ENCODE measurements at places on chromosomes 1 and 21. TPM values are rescaled to one million over a fixed set of nuclear protein-coding genes. Genes with fewer than 3 reads are reported as not detected.
A peak's percentile ranks its signal among the peaks of the same experiment; 100 is the strongest.

DNA sequence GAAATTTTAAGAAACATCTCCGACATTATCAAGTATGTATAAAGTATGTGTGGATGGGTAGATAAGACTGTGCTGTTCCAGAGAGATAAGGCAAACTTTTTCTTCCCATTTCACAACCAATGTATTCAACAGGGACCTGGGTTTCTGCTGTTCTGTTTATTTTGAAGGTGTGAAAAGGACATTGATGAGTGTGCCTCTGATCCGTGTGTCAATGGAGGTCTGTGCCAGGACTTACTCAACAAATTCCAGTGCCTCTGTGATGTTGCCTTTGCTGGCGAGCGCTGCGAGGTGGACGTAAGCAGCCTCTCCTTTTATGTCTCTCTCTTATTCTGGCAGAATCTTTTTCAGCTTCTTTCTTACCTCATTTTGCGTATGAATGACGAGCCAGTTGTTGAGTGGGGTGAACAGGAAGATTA lies 174.0 kb downstream of the CRB1 start:
- H3K27me3 ChIP-seq = no peaks in the 10 kb centered on the region
- DNase-seq = peak; percentile 74
- no peak overlapping the region for H3K27ac ChIP-seq
- no peaks in the 10 kb centered on the region for H3K4me1 ChIP-seq

DNA sequence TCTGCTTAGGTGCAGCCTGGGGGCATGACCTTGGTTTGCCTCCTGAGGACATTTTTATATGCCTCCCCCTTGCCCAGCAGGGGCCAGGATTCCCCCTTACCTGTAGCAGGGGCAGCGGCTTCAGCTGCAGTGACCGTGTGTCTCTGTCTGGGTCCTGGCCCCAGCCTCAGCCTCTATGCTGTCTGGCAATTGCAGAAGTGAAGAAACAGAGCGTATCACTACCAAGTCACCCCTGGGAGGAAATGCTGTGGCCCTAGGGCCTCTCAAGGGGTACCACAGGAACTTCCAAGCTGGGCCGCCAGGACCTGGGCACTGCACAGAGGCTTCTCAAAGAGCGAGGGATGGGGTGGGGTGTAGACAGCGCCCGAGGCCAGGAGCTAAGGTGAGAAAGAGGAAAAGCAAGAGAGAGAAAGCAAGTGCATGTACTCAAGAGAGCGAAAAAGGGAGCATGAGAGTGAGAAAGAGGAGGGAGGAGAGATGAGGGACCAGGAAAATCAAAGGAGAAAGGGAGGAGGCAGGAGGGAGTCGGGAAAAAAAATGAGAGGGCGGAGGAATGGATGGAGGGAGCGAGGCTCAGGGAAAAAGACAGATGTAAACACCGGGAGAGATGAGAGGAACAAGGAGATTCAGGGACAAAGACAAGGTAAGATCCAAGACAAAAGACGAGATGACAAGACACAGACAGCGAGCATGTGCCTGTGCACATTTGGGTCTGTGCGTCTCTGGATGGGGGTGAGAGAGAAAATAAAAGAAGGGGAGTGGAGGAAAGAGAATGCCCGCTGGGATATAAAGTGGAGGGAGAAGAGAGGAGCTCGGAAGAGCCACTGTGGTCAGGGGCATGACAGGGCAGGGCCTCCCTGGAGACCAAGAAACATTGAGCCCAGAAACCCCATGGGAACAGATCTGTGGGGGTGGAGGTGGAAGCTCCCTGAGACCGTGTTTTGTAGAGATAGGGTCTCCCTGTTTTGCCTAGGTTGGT lies at the start of gene PTAFR:
Gene PTAFR (minus strand): TSS at position 199 of the 979 bp plus-strand sequence. CDS start 25,669 bp downstream, outside the sequence.
- peak; percentile 41 for DNase-seq
- H3K4me1 ChIP-seq = no peaks in the 10 kb centered on the region
- H3K27ac ChIP-seq = no peak within 1 kb of the TSS
- H3K27me3 ChIP-seq = no peaks in the 10 kb centered on the region
- H3K4me3 ChIP-seq = peak within 1 kb of the TSS; percentile 16

DNA sequence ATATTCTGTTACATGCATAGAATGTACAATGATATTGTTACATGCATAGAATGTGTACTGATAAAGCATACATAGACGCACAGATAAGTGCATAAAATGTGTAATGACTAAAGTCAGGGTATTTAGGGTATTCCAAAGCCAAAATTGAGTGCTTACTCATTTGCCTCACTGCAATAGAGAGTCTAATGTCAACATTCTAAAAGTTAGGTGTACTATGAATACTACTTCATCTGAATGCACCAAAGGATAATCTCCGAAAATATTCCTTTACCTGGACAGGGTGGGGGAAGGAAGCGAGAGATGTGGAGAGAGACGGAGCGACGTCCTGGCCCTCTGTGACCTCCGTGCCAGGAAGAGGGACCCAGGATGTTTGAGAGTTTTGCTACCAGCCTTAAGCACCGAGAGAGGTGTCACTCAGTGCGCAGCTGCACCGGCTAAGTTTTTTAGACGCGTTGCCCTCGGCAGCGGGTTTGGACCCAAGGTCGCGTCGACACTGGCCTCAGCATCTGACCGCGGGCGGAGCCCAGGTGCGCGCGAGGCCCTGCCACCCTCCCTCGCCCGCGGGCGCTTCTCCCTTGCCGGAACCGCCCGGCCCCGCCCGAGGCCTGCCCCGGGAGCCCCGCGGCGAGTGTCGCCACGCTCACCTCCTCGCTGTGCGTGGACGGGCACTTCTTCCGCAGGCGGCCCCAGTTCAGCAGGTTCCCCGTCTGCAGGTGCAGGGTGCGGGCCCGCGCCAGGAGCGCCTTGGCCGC lies 660 bp downstream of the GCLM start:
- no peaks in the 10 kb centered on the region for H3K36me3 ChIP-seq
- H3K4me1 ChIP-seq = peaks cover 27% of the 10 kb centered on the region
- H3K4me3 ChIP-seq = peak overlapping the region; percentile 60
- H3K27ac ChIP-seq = peak overlapping the region; percentile 91
- DNase-seq = peak; percentile 74
- H3K27me3 ChIP-seq = no peaks in the 10 kb centered on the region

The HCRTR1 gene
- total RNA-seq = not detected

The NR5A2 gene
- total RNA-seq = 32.5 TPM

DNA sequence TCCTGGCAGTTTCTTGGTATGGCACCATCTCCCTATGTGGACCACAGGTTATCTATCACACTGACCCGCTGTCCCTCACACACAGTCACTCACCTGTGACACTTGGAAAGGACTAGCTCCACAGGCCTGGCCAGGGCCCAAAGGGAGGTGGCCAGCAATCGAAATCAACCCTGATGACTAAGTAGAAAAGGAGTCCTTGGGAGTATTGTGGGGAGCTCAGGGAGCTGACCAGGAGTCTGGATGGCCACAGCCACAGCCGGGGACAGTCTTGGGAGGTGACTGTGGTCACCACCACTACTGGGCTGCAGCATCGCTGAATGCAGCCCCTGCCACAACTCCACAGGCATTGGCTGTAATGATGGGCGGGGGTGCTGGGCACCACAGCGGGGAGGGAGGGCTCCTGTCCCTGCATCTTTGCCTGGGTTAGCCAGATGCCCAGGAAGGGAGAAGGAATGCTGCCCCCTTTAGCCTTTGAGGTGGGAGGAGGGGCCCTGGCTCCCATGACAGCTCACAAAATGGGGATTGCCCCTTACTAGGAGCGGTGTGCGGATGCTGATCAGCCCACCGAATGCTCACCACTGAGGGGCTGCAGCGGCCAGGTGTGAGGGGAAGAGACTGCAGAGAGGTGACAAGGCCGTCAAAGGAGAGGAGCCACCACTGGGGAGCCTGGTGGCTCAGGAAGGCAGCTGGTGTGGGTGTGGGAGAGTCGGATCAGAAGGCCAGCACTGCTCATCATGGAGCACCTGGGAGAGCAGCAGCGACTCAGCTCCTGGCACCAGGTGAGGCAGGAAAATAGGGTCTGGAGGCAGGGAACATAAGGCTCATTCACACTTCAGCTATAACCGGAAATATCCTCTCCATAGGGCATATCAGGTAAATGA lies 61.3 kb downstream of the H3-3A start:
- H3K4me3 ChIP-seq = no peak overlapping the region
- no peaks in the 10 kb centered on the region for H3K36me3 ChIP-seq
- no peak overlapping the region for H3K27ac ChIP-seq
- H3K27me3 ChIP-seq = no peaks in the 10 kb centered on the region

- no peak overlapping the region for H3K27ac ChIP-seq
- H3K4me3 ChIP-seq = no peak overlapping the region
- no peaks in the 10 kb centered on the region for H3K36me3 ChIP-seq
- no peaks in the 10 kb centered on the region for H3K4me1 ChIP-seq
These were observed 6.0 kb upstream of the TUT4 start for GRCh38 chr1:52558941-52559340.

GRCh38 chr1:179234863-179235262 lies 5.4 kb upstream of the ABL2 start:
- DNase-seq = no peak
- H3K36me3 ChIP-seq = no peaks in the 10 kb centered on the region
- H3K27ac ChIP-seq = no peak overlapping the region

GRCh38 chr1:184388971-184389370 lies 2.1 kb downstream of the C1orf21 start:
- H3K36me3 ChIP-seq = no peaks in the 10 kb centered on the region
- no peaks in the 10 kb centered on the region for H3K27me3 ChIP-seq

- H3K36me3 ChIP-seq = no peaks in the 10 kb centered on the region
- no peaks in the 10 kb centered on the region for H3K4me1 ChIP-seq
- no peak for DNase-seq
These were observed 318.2 kb downstream of the NEGR1 start for GRCh38 chr1:71964188-71964587.

DNA sequence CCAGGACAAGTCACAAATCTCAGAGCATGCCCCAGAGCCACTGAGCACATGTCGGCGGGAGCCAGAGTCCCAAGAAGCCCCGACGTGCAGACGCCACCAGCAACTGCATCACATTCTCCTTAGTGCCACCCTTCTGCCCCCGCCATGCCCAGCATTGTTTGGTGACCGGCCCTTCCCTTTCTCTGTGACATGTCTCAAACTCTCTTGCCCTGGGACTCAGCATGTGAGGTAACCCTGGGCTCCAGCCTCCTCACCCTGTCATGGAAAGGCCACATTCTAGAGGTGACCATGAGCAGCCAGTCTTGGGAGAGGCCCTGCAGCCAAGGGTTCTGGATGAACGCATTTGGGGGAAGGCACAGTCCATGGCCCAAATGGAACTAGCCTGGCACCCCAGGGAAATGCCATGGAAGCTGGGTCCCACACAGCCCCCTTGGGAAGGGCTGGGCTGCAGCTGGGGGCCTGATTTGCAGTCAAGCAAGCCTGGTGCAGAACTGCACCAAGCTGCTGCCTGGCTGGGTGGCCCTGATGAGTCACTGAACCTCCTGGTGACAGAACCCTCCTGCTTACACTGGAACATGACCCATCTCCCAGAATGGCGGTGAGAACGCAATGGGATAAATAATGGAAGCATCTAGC lies 94.4 kb downstream of the ITPKB start:
- H3K36me3 ChIP-seq = no peaks in the 10 kb centered on the region
- H3K4me3 ChIP-seq = no peak overlapping the region
- H3K27ac ChIP-seq = no peak overlapping the region
- no peaks in the 10 kb centered on the region for H3K4me1 ChIP-seq

DNA sequence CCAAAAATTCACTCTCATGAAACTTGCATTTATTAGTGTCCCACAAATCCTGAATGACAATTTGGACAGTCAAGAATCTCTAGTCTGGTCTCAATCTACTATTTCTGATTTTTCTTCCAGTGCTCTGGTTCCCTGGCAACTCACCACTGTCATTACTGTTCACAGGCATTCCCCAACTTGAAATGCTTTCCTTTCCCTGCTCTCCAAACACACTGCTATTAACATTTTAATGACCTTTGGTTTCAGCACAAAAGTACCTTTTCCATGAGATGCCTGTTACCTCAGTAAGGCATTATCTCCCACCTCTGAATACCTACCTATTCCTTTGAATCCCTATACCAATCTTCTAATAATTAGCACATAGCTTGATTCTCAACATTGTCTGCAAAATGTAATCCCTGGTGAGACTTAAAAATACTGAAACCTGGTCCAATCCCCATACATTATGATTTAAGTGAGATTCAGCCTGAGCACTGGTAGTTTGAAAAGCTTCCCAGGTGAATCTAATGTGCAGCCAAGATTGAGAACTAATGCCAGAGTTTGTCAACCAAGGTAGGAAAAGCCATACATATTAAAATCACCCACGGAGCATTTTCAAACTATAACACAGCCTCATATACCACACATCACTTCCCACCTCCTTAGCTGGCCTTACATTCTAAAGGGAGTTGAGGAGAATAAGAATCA lies 11.7 kb upstream of the ANGPTL3 start:
- H3K27me3 ChIP-seq = no peaks in the 10 kb centered on the region
- peak overlapping the region; percentile 42 for H3K27ac ChIP-seq
- H3K36me3 ChIP-seq = no peaks in the 10 kb centered on the region

The SLC2A5 gene
- 0.26 TPM for total RNA-seq

The OR2M3 gene
- total RNA-seq = not detected

GRCh38 chr1:5758859-5759578 lies 233.2 kb downstream of the NPHP4 start:
- H3K27ac ChIP-seq = no peak overlapping the region
- no peaks in the 10 kb centered on the region for H3K27me3 ChIP-seq
- H3K4me3 ChIP-seq = no peak overlapping the region
- H3K4me1 ChIP-seq = no peaks in the 10 kb centered on the region
- no peak for DNase-seq

DNA sequence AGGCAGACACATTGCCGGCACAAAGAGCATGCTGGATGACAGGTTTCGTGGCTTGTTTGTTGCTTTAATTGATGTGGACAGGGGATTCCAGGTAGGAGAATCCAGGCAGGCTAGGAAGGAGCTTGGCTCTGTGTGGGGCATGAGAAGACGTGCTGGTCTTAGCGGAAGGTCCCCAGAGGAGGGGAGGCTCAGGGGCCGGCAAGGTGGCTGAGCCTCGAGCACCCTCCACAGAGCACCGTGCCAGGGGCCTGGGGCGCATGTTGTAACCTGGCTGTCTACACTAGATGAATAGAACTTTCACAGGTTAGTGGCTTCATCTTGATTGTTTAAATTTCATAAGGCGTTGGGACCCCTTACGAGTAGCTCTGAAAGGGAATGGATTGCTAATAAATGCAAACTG lies 223.1 kb downstream of the CAMTA1 start:
- DNase-seq = no peak
- no peak overlapping the region for H3K4me3 ChIP-seq
- H3K27me3 ChIP-seq = no peaks in the 10 kb centered on the region
- no peak overlapping the region for H3K27ac ChIP-seq
- no peaks in the 10 kb centered on the region for H3K4me1 ChIP-seq
- H3K36me3 ChIP-seq = no peaks in the 10 kb centered on the region

- H3K27ac ChIP-seq = peak overlapping the region; percentile 63
- H3K36me3 ChIP-seq = no peaks in the 10 kb centered on the region
- H3K4me1 ChIP-seq = no peaks in the 10 kb centered on the region
- no peaks in the 10 kb centered on the region for H3K27me3 ChIP-seq
These were observed 40.8 kb upstream of the TP53BP2 start for GRCh38 chr1:223886516-223886921.

DNA sequence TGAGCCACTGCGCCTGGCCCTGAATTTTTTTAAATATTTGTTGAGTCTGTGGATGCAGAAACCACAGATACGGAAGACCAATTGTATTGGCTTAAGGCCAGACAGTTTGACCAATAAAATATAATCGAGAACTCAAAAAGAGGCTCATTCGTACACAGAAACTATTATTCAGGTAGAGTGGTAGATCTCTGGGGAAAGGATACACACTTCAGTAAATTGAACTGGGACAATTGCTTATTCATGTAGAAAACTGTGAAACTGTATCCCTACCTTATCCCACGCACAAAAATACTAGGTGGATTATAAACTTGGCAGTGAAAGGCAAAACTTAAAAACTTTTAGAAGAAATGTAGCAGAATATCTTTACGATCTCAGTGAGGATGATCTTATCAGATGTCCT lies 25.0 kb upstream of the SHE start:
- H3K27me3 ChIP-seq = no peaks in the 10 kb centered on the region
- no peak overlapping the region for H3K27ac ChIP-seq

The RAP1GAP gene
- 27.0 TPM for total RNA-seq

GRCh38 chr1:225378880-225379279 lies 49.0 kb downstream of the LBR start:
- no peak overlapping the region for H3K27ac ChIP-seq
- no peak overlapping the region for H3K4me3 ChIP-seq
- no peaks in the 10 kb centered on the region for H3K36me3 ChIP-seq

Data from right lobe of liver (tissue), 6 donors.